ENCODE measurements at places on chromosomes 2 and 18.

- DNase-seq: peak; percentile 70
These were observed 123.1 kb downstream of the EIPR1 start for GRCh38 chr2:3254442-3254941.

GRCh38 chr18:27763341-27763740 lies 413.6 kb downstream of the CDH2 start:
- DNase-seq: no peak

- no peak for DNase-seq
These were observed 191.9 kb upstream of the SALL3 start for GRCh38 chr18:78787751-78788150.

DNA sequence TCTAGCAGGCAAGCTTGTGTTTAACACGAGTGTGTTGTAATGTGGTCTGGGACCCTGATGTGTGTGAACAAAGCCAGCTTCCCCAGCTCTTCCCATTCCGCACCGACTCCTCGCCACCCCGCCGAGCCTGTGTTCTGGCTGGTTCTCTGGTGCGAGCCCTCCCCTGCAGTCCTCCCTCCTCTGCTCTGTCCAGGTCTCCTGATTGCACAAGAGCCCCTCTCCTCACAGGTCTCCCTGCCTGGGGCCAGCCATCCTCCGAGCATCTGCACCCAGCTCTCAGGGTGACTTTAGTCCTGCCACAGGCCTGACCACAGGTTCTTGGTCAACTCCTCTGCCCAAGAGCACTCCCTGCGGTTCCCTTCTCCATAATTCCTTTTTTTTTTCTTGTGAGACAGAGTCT lies 13.2 kb downstream of the SLC66A3 start:
- DNase-seq: no peak

- no peak for DNase-seq
These were observed 72.0 kb downstream of the KCNE4 start for GRCh38 chr2:223123855-223124610.

GRCh38 chr18:5024741-5025140 lies 172.3 kb downstream of the AKAIN1 start:
- no peak for DNase-seq

GRCh38 chr2:16386431-16386830 lies 279.2 kb downstream of the CYRIA start:
- DNase-seq: no peak

DNA sequence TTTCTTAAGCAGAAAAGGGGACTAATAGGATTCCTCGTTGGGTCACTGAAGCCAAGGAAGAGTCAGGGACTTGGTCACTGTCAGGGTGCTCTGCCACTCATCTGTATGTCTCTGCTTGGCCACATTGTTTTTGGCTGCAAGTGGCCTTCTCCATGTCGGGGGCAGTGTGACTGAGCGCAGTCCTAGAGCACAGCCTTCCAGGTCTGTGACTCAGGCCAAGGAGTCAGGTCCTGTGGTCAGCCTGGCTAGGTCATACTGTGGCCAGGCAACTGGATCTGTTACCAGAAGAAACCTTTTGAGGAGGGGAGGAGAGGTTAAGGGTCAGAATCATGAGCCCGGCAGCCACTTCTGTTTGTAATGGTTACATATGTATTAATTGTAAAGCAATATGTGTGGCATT lies 61.3 kb downstream of the GALNT1 start:
- no peak for DNase-seq

GRCh38 chr2:219029829-219030165 lies 11.5 kb downstream of the CFAP65 start:
- peak; percentile 79 for DNase-seq

DNA sequence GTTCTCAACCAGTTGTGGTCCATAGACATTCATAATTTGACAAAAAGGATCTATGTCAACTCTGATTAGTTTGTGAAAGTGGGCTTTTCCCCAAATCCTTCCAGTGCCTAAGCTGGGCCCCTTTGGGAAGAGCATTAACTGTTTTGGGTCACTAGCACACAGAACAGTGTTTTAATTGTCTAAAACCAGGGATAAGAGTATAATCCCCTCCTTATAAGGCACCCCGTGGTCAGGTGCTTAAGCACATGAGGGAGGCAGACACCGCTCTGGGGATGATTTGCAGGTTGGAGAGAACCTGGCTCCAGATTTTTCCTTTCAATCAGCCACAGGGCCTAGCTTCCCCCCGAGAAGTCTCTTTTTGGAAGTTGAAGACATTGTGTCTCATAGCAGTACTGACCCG lies 53.6 kb upstream of the RFX8 start:
- no peak for DNase-seq

- no peak for DNase-seq
These were observed 5.6 kb upstream of the FIGN start for GRCh38 chr2:163741435-163741834.

DNA sequence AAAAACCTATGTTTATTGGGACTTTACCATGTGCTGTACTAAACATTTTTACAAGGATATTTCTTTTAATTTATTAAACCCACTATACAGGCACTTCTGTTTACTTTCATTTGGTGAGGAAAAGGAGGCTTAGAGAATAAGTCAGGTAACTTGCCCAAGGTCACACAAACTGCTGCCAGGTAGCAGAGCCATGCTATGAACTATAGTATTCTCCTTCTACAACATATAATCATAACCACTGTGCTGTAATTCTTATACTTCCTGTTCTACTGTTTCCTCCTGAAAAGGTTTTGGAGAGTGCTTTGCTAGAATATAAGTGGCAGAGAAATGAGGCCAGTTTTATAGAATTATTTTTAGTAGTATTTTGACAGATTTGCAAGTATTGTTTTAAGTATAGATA lies 29.5 kb downstream of the SLC39A10 start:
- DNase-seq: no peak

DNA sequence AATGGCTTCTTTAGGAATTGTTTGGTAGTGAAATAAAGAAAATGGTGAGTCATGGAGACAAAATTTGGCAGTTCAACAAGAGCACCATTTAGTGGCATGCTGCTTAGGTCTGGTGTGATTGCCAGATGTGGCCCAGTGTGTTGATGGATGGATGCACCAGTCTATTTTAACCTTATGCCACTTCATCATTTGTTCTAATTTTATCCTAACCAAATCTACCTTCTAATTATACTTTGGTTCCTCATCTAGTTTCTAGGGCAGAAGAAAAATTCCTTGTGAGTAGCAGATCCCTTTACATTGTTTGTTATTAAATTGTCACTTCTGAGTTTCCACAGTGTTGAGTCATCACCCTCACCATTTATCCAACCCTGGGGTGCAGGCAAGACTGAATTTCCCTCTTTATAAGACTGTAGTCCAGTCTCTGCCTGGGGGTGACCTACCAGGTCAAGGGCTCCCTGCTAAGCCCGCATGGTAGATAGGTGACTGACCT lies 32.5 kb downstream of the NABP1 start:
- no peak for DNase-seq

DNA sequence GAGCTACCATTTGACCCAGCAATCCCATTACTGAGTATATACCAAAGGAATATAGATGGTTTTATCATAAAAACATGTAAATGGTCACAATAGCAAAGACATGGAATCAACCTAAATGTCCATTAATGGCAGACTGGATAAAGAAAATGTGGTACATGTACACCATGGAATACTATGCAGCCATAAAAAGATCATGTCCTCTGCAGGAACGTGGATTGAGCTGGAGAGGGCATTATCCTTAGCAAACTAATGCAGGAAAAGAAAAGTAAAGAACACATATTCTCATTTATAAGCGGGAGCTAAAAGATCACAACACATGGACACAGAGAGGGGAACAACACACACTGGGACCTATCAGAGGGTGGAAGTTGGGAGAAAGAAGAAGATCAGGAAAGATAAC lies 22.9 kb downstream of the SLC38A11 start:
- DNase-seq: no peak

GRCh38 chr2:15429032-15429431 lies 132.1 kb downstream of the NBAS start:
- no peak for DNase-seq

DNA sequence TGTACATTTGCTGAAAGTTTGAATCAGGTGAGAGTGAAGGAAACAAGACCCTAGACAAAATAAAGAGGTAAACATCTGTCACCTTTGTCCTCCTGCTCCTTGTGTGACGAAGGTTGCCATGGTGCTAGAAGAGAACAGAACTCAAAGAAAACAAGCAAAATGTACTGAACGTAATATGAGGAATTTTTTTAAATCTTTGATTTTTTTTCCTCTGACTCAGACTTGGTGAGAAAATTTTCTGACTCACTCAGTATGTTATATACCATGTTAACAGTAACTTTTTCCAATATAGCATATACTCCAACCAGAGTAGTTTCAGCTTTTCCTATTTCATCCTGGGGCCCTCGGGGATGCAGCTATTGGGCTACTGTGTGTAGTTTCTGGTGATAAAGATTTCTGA lies 2114.6 kb upstream of the PIK3C3 start:
- DNase-seq: no peak

DNA sequence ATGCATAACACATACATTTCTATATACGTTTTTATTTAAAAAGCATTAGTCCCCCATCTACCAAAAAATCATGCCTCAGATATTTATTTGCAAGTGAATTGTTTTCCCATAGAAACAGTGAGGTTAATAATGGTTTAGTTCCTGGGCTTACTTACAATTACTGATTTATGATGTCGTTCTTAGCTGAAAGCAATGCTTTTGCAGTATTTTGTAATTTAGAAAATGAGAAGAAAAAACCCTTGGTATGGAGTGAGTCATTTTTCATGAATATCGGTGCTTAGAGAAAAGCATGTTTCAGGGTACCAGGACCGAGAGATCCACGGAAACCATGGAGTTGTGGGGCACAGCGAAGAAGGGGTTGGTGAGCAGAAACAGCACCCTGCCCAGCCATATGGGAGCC lies 12.0 kb upstream of the CDK15 start:
- DNase-seq: no peak

All from NAMALWA (cell line).